Activated CD8-positive, alpha-beta memory T cell treated with anti-CD3 and anti-CD28 coated beads, Interleukin-2, amount 50 U/mL, for 48 hours (primary cell): ENCODE measurements at places on chromosomes 5 and 9.
A peak's percentile ranks its signal among the peaks of the same experiment; 100 is the strongest.

DNA sequence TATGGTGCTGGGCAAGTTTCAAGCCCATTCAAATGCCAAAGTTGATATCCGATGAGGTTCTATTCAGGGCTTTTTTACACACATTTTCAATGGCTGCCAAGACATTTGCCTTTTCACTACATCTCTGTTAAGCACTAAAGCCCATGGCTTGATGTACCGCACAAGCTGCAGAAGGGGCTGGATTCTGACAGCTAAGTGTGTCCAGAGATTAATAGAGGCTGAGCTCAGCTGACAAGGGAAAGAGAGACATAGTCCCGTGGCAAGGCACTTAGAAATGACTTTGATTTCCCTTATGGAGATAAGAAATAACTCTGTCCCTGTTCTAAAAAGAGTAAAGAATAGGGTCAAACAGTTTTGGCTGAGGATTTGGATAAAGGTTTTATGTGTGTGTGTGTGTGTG is 198.6 kb downstream of the DMRT2 start:
- DNase-seq, result no peak

DNA sequence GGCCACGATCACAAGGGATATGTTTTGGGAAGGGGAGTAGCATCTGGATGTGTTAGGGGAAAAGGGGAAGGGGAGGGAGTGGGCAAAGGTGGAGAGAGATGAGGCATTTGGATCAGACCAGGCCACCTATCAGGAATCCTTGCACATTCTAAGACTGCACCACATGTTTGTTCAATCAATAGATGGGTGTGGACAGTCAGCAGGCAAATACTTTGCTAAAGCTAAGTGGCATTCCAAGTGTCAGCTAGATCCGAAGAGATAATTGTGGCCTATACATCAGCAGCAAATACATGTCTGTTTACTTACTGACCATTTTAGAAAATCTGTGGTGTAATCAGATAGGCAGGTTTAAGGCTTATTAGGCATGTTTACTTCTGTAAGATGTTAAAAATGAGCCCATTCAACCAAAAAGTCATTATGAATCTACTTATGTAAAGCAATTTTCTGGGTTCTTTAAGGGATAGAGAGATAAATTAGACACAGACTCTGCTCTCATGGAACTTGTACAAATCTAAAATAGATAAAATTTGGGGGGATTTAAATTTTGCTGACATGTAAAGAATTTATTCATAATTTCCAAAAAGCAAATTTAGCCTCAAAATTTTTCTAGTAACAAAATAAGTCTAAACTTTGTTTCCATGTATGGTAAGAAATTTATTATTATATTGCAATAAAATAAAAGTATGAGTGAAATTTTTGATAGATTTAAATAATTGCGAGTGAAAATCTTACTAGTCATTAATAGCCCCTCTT is 107.3 kb downstream of the SNCAIP start:
- no peak for DNase-seq

DNA sequence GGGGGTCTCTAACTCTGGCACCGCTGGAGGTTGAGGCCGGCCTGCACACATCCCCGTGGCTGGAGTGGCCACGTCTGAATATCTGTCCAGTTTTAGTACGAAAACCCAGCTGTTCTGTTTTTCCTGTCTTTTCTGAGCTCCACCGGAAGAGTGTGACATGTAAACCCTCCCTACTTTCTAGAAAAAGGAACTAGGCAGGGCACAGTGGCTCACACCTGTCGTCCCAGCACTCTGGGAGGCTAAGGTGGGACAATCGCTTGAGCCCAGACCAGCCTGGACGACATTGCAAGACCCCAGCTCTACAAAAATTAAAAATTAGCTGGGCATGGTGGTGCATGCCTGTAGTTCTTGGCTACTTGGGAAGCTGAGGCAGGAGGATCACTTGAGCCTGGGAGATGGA is 8.2 kb upstream of the PHYKPL start:
- no peak for DNase-seq

GRCh38 chr5:109479260-109479860 is 69.6 kb upstream of the PJA2 start:
- no peak for DNase-seq

DNA sequence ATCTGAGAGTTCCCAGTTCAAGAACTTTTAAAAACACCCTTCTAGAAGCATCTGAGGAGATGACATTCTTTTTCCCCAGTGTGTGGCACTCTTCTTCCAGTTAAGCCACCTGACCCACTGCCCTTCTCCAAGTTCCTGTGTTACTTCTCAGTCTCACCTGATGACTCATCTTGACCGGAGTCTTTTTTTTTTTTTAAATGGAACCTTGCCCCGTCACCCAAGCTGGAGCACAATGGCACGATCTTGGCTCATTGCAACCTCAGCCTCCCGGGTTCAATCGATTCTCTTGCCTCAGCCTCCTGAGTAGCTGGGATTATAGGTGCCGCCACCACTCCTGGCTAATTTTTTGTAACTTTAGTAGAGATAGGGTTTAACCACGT is 224.1 kb upstream of the DAB2 start:
- DNase-seq, result no peak

GRCh38 chr5:150762211-150762610 is 3.4 kb upstream of the DCTN4 start:
- DNase-seq, result no peak

GRCh38 chr9:121963528-121963995 is 129.5 kb downstream of the TTLL11 start:
- no peak for DNase-seq

GRCh38 chr5:42908509-42909488 is 97.1 kb upstream of the SELENOP start:
- DNase-seq, result peak; percentile 90

DNA sequence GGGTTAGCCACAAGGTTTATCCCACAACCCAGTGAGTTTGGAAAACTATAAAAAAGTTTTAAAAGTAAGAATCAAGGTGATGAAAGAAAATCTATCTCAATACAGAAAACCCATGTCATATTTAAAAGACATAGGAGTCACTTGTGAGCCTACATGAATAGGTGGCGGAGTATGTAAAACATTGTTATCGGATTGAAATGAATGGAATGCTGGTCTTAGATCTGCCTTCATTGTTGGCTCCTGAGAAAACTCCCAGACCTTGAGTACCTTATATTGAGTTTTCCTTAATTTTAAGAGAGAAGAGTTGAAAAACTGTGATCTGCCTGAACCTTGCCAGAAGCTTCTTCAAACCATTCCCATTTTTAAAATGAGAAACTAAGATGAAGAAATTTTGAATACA is 551.1 kb downstream of the EFNA5 start:
- DNase-seq, result no peak
